ENCODE measurements at places on chromosomes 2 and 18. TPM values are rescaled to one million over a fixed set of nuclear protein-coding genes. Genes with fewer than 3 reads are reported as not detected.

The ARHGEF4 gene
- 6.9 TPM for total RNA-seq

The ASB18 gene
- total RNA-seq = not detected

DNA sequence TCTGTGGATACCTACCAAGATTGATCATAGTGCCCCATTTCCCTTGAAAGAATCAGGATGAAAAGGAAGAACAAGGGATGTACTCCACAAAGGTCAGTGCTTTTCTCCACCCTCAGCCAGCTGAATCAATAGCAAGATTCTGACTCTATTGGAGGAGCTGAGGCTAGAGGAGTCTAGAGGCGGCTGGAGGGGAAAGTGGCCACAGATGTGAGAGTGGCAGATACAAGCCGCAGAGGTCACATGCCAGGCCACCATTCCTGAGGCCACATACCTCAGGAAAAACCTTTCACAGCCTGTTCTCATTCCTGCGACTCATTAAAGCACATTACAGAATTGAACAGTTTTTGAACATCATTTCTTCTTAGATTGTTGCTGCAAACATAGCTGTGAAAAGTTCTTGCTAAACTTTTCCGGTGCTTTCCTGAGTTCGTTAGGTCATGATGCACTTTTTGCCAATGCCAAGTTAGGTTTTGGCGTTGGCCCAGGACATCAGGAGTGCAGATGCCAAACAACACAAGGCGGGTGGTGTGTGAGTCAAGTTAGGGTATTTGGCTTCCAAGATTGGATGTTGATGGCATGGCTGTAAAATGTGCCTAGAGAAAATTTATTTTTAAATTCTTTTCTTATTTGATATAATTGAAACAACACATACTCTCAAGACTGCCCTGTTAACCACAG, 160.7 kb upstream of the SP5 start:
- H3K27ac ChIP-seq = peak overlapping the region; percentile 97
- DNase-seq = peak; percentile 90
- H3K27me3 ChIP-seq = no peaks in the 10 kb centered on the region

GRCh38 chr2:5315041-5315440, 377.1 kb upstream of the SOX11 start:
- no peaks in the 10 kb centered on the region for H3K27me3 ChIP-seq
- H3K4me3 ChIP-seq = no peak overlapping the region
- no peak for DNase-seq

- peaks cover 8% of the 10 kb centered on the region for H3K36me3 ChIP-seq
- no peaks in the 10 kb centered on the region for H3K27me3 ChIP-seq
- no peak overlapping the region for H3K4me3 ChIP-seq
- H3K27ac ChIP-seq = no peak overlapping the region
- no peak for DNase-seq
These were observed 46.5 kb downstream of the EFEMP1 start for GRCh38 chr2:55877087-55877436.

GRCh38 chr2:222427646-222428301, 3.4 kb downstream of the SGPP2 start:
- H3K4me1 ChIP-seq = no peaks in the 10 kb centered on the region
- no peak overlapping the region for H3K27ac ChIP-seq
- H3K27me3 ChIP-seq = peaks cover 4% of the 10 kb centered on the region
- no peaks in the 10 kb centered on the region for H3K36me3 ChIP-seq
- no peak overlapping the region for H3K4me3 ChIP-seq

All from aorta (tissue), 5 donors.